ENCODE measurements at places on chromosomes 5 and 9.
A peak's percentile ranks its signal among the peaks of the same experiment; 100 is the strongest.

DNA sequence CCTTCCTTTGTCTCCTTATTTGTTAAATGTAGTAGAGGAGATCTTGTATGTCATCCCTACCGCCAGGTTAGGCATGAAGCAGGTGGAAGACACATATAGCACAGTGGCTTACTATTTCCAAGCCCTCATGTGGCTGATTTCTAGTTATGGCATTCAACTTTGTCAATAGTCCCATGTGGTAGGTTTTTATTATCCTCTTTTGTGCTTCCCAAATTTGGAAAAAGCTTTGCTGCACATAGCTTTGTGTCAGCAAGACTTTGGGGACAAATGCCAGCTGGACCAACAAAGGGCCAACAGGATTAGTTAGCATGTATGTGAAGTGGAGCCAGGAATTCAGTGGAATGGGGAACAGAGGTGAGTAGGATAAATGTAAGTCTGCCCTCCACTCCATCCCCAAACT, 276.3 kb downstream of the PSAT1 start:
- no peak for DNase-seq

GRCh38 chr9:76216161-76216649, 178.0 kb downstream of the RFK start:
- no peak for DNase-seq

- DNase-seq, result peak; percentile 76
Observed at GRCh38 chr9:136631038-136632000, 31.4 kb upstream of the EGFL7 start.

DNA sequence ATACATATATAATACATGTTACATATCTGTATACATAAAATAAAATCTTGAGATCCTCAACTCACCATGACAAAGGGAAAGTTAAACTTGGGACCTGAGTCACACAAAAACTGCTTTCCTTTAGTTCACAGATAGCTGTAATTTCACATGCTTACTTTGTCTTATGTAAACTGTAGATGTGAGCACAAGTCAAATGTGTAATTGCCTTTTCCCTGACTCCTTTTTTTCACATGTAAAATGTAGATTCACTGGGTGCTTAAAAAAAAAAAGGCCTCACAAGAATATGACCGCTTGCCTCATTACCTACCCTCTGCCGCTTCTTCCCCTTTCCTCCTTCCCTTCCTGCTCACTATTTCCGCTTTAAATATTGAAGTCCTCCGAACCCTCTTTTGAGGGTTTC, 21.9 kb upstream of the FAM169A start:
- DNase-seq, result no peak

DNA sequence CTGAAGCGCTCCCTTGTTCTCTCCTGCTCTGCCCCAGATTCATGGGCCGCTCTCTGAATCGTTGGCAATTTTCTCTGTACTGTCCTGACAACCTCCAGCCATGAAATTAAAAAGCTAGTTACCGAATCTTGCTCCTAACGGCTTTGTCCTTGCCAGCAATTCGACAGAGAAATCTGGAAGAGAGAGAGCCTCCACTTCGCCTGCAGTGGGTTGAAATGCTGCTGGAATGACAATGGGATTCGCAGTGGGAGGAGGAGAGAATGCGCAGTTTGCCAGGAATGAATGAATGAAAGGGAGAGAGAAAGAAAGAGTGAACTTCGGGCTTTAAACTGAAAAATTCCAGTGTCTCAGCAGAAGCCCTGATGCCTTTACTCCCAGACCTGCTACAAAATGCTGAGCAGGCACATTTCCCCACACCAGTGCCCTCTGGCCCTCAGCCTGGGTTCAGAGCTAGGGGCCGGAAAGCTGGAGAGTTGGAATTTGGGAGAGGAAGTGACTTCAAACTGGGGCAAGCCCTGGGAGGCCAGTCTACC, 11.5 kb upstream of the BOD1 start:
- no peak for DNase-seq

DNA sequence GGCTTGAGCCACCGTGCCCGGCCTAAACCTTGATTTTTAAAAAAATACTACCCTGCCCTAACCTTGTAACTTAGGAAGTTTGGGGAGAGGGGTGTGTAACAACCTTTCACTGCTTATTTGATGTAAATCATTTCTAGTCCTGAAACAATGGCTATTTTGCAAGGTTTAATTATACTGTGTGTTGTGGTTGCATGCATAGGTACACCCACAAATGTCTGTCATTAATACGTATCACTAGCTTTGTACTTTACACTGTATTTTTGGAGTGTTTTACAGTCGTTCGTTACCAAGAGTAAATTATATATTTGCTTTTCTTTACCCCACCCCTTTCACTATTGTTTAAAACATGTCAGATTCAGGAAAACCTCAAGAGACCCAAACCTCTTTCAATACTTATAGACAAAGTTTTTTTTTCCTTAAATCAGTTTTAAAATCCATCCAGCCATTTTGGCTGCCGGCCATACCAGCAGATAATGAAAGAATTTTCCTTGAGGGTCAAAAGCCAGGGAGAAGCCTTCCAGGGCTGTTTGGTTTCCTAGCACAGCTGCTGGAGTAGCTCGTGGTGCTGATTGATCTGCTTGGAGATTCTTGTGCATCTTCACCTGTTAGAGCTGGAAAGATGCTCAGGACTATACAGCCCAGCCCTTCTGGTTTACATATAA, 50.7 kb downstream of the DOCK8 start:
- DNase-seq, result no peak

DNA sequence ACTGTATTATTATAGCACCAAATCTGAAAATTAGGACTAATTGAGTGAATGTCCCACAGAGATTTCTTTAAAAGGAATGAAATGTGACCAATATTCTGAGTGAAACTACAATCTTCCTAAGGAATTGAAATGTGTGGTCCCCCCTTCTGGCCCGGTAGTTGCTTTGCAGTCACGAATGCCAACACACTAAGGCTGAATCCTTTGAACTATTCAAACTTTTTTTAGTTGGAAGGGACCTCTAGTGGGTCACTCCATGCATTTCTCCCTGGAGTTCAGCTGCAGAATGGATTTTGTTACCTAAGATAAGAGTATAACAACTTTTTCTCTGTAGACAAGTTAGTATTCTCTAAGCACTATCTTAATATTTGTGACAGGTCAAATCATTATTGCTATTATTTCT, 2.8 kb downstream of the CDH6 start:
- no peak for DNase-seq

GRCh38 chr5:95817430-95817829, 5.1 kb downstream of the GLRX start:
- no peak for DNase-seq

- DNase-seq, result no peak
Observed at GRCh38 chr5:66551945-66552344, 44.2 kb upstream of the MAST4 start.

- DNase-seq, result peak; percentile 80
Observed at GRCh38 chr9:130461218-130461630, 16.5 kb downstream of the ASS1 start.

GRCh38 chr9:133770076-133770777, 32.1 kb upstream of the SARDH start:
- DNase-seq, result peak; percentile 25

DNA sequence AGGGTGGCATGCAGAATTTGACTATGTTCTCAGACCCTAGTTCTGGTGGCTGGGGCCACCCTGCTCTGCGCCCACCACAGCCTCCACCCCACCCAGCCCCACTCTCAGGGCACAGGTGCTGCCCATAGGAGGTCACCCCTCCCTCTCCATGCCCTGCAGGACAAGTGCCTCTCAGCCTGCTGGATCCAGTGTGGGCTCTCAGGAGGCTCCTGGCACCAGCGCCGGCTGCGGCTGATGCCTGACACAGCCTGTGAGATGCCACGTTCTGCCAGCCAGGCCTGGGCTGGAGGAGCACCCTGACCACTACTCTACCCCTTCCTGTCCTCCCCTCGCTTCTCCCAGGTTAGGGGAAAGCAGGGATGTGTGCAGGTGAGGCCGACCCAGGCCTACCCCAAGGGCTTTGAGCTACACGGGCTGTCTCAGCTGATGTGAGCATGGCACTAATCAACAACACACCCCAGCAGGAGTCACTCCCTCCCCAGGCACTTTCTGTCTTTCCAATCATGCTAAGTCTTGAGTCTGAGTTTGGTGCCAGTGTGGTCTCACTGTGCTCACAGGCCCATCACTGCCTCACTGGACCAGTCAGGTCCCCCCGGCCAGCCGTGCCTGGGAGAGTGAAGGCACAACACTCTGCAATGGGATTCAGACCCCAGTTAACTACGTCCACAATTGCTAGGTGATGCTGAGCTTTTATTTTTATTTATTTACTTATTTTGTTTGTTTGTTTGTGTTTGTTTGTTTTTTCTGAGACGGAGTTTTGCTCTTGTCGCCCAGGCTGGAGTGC, 12.1 kb upstream of the BARX1 start:
- DNase-seq, result no peak

GRCh38 chr5:124660229-124661093, 86.0 kb downstream of the ZNF608 start:
- DNase-seq, result no peak

- no peak for DNase-seq
Observed at GRCh38 chr5:16538006-16538405, 72.4 kb upstream of the ZNF622 start.

GRCh38 chr9:37732952-37733351, 20.7 kb upstream of the TRMT10B start:
- DNase-seq, result no peak

GRCh38 chr5:74560245-74560644, 80.3 kb downstream of the ENC1 start:
- no peak for DNase-seq

GRCh38 chr5:1320436-1321344, 24.2 kb downstream of the CLPTM1L start:
- DNase-seq, result no peak

DNA sequence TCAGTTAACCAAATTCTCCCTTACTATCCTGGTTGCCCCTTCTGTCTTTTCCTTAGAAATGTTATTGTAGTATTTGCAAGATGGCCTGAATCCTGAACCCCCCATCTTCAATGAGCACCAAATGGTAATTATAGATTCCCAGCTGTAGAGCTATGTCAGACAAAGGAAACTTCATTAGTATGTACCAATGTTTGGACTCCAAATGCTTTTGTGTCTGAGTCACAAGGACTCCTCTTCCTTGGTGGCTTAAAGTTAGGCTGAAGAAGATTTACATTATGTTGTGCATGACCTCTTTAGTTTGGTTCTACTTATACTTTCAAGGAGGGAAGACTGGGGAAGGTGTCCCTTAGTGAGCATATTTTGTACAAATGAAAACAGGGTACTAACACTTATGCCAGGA, 105.9 kb upstream of the CDKN2B start:
- no peak for DNase-seq

DNA sequence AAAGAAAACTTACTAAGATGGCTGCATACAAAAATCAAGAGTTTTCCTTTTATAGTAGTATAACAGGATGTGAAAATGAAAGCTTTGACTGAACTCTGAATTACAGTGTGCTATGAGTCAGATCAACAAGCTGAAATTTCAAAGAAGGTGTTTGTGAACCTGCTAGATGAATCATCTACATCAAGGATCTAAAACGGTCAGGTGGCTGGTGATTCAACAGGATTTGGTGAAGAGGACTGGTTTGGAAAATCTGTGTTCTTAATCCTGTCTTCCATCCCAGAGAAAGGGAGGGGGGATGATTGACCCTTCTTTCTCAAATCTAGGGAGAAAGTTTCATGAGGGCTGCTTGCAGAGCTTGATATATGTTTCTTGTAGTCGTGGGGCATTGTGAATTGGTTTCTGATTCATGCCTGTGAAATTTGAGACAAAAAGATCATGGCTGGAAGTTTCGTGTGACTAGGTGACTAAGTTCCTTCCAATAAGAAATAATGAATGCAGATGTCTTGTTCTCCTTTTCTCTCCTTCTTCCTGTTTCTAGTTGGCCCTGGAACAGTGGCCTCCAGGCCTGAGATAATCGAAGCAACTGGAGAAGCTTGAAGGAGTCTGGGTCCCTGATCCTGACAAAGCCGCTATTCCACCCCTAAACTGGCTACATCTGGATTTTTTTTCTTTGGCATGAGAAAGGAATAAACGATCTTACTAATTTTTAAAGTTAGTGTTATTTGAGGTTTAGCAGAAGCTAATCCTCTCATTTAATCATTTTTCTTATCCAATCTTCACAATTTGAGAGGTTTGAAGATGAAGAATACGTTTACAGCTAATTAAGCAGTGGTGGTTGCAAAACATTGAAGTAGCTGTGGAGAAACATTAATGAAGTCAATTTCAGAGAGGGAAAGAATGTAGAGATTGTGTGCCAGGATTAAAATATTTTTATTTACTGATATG, 67.2 kb downstream of the MRPS30 start:
- DNase-seq, result no peak

GRCh38 chr5:10860645-10861422, 99.8 kb upstream of the DAP start:
- DNase-seq, result no peak

- DNase-seq, result peak; percentile 14
Observed at GRCh38 chr5:179271428-179271734, 73.9 kb downstream of the ADAMTS2 start.

DNA sequence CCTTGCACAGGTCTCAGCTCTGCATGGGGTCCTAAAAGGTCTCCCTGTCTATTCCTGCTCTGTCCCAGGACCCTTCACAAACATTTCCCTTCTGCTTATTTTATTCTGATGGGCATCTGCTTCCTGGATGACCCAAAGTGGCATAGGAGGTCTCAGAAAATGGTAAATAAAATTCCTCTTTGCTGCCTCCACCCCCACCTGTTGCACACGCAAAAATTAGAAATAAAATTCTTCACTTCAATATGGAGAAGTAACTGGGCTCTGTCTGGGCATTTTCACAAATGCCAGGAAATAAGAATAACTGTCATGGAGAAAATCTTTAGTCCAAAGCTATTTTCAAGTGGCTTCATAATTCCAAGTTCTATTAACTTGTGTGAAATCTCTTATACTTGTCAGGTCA, 106.6 kb upstream of the MAP1B start:
- DNase-seq, result no peak

DNA sequence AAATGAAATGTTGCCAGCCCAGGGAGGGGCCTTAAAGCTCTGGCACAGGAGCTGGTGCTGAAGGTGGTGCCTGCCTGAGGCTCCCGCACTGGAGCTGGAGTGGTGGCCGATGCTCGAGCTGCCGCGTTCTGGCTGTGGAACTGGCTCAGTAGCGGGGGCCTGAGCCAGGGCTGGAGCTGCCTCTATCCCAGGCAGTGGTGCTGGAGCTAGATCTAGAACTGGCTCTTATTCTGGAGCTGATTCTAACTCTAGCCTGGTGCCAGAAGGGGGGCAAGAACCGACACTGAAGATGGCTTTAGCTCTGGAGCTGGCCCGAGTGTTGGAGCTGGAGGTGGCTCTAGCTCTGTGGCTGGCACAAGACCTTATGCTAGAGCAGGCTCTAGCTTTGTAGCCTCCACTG, 19.2 kb downstream of the OBP2B start:
- DNase-seq, result no peak

DNA sequence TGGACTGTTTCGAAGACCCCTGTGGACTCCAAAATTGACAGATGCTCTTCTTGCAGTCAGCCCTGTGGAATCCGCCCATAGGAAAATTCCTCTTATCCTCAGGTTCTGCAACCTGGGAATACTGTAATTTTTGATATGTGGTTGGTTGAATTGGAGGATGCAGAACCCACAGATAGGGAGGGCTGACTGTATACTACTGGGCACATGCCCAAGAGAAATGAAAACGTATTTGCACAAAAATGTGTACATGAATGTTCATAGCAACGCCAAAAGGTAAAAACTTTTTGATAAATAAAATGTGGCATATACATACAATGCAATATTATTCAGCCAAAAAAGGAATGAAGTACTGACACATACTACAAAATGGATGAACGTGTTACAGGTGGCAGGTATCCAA, 1.9 kb upstream of the SNAPC3 start:
- no peak for DNase-seq

- DNase-seq, result peak; percentile 11
Observed at GRCh38 chr5:180636403-180637075, 12.9 kb downstream of the FLT4 start.

GRCh38 chr5:124234022-124234769, 512.2 kb downstream of the ZNF608 start:
- DNase-seq, result no peak

GRCh38 chr5:3348576-3349535, 246.8 kb upstream of the IRX1 start:
- DNase-seq, result no peak

Data from activated CD4-positive, CD25-positive, alpha-beta regulatory T cell treated with anti-CD3 and anti-CD28 coated beads, Interleukin-2, amount 50 U/mL, for 72 hours (primary cell).